ENCODE measurements at places on chromosomes 12 and 14.

DNA sequence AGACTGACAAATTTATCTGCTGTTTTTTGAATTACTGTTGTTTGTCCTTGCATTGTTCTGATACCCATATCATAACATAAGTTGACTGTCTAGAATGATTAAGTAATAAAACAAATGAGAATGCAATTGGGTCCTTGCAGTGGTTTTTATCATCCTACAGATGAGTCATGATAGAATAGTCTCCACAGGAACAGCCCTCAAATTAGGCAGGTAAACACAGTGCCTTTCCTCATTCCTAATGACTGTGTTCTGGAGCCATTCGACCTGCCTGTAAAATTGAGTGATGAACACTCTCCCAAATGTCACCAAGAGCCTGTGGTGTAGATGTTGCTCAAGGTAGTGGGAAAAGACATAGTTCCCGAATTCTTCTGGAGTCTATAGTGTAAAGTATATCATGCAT lies 12.3 kb downstream of the NKX2-8 start:
- no peak for DNase-seq

- DNase-seq: no peak
Measured at GRCh38 chr12:2129076-2129475, 76.3 kb downstream of the CACNA1C start.

DNA sequence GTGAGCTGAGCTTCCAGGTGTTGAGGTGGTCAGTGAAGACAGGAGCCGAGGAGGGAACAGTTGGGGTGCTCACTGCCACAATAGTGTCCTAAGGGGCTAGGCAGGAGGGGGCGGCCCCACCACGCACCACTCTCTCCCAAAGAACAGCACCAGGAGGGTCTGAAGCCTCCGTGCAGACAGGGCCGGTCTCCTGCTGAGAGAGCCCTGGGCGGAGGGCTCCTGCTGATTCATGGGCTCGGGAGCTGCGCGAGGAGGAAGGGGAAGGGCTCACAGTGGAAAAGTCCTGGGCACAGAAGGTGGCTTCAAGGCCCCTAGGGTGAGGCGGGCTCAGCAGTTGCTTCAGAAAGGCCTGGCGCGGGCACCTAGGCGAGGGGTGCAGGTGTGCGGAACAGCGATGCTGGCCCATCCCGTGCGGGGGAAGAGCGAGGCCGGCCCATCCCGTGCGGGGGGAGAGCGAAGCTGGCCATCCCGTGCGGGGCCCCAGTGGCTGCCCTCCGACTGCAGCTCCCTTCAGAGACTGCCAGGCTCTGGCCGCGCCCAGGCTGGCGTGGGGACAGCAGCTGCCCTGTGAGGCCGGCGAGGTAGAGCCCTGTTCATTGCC lies 176.7 kb downstream of the ADGRD1 start:
- DNase-seq: no peak

DNA sequence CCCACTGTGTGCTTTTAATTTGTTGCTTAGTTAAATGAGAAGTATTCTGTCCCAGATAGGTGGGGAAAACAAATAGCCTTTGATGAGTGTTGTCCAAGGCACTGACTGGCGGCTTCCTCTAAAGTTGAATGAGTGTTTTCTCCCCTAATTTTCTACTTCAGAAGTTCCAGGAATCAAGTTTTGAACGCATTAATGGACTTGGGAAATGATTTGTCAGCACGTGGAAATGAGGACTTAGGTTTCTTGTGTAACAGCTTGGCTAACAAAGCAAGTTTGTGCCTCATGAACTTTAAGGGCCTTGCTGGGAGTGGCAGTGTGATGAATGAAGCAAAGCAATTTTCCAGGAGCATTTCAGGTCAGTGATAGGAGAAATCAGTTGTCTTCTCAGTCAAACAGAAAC lies 56.9 kb downstream of the LIN52 start:
- no peak for DNase-seq

- DNase-seq: no peak
Measured at GRCh38 chr14:102901633-102902032, 20.8 kb upstream of the AMN start.

GRCh38 chr12:106508966-106509365 lies 73.8 kb upstream of the RFX4 start:
- DNase-seq: no peak

- no peak for DNase-seq
Measured at GRCh38 chr14:33307691-33308251, 369.1 kb downstream of the NPAS3 start.

DNA sequence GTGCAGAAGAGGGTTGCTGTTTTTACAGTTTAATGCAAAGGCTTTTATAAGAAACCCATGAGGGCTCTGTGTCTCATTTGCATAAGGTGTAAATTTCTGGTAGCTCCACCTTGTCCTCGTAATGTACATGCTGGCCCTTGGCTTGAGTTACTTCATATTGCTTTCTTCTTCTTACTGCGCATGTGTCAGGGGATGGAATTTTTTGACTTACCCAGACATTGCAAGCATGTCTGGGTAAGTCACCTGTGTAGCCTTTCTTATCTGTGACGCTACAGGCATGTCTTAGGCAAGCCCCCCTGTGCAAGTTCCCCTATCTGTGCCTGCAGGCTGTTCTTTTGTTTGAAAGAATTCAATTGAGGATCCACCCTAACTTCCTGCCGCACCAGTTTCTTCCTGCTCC lies 274.2 kb downstream of the ETNK1 start:
- DNase-seq: no peak

- no peak for DNase-seq
Measured at GRCh38 chr14:25011095-25011494, 38.9 kb downstream of the STXBP6 start.

- DNase-seq: peak; percentile 97
Measured at GRCh38 chr12:131894313-131894860, at the start of gene ULK1. Gene ULK1, plus strand, starts transcription at chr12:131894622. Its CDS starts 380 bp downstream, at chr12:131895002.

DNA sequence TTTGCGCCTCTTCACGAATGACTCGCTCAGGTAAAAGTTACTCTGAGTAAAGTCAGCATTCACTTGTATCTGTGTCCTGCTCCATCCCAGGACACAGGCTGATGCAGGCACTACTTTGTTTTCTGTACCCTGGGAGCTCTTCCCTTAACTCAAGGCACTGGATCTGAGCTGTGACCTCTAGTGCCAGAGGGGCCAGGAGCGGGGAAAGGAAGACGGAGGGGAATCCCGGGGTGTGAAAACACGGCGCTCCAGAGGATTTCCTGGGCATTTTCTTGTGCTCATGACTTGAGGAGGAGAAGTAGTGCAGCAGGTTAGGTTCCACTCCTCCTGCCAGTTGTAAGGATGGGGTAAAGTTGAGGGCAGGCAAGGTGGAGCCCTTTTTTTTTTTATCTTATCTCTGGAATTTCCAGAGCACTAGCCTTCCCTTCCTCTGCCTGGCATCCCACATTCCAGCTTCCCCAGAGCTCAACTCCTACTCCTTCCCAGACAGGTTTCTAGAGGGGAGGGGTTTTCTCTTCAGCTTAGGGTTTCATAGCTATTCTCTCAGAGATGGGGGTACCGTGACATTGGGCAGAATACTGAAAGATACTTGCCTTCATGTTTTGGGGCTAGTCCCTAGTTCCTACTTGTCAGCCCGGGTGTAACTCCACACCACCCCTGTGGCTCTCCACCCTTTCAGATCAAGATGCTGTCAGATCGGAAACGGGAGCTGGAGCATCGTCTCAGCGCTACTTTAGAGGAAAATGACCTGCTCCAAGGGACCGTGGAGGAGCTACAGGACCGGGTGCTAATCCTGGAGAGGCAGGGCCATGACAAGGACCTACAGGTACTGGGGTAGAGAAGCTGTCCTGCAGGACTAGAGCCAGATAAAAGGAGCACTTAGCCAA lies 52.3 kb downstream of the RAB35 start:
- DNase-seq: no peak

DNA sequence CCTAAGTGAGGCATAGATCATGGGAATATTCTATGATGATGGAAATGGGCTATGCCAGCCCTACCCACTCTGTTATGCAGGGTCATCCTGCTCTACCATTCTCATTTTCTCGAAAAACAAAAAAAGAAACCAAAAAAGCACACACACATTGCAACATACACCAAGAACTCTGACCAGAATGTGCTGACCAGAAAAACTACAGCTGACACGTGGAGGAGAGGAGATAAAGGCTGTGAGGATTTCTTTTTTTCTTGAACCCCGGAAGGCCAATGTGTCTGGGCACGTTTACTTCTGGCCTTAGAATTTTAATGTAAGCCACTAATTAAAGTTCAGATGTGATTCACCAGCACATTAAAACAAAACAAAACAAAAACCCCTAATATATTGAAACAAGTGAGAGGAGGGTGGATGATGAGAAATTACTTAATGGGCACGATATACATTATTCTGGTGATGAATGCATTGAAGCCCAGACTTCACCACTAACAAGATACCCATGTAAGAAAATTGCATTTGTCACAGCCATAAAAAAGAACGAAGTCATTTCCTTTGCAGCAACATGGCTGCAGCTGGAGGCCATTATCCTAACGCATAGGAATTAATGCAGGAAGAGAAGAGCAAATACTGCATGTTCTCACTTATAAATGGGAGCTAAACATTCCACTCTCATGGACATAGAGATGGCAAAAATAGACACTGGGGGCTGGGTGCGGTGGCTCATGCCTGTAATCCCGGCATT lies 66.3 kb upstream of the PLEKHG3 start:
- DNase-seq: no peak

DNA sequence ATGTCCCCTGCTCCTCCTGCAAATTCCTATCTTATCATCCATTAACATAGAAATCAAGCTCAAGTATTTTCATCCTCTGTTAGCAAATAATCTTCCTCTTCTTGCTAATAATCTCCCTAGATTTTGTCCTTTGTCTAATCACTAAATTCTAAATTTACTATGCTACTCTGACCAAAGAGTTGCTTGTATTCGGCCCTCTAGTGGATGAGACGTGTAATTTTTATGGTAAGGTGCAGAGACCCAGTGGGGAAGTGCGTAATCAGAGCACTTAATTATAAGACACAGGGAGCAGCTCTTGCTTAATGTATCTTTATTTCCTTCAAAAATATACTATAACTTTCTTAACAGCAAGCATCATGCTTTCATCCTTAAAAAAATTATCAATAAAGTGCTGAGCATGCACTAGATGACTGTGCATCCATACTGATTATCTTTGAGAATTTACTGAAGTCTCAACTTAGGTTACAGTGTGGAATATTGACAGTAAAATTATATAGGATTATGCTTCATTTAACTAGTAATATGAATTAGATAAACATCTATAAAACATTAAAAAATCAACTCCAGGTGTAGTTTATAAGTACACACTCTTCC lies 212.6 kb downstream of the SLC16A7 start:
- no peak for DNase-seq

- DNase-seq: no peak
Measured at GRCh38 chr12:73421832-73422231, 1115.8 kb upstream of the ATXN7L3B start.

GRCh38 chr12:124477107-124477915 lies 90.1 kb downstream of the NCOR2 start:
- peak; percentile 23 for DNase-seq

DNA sequence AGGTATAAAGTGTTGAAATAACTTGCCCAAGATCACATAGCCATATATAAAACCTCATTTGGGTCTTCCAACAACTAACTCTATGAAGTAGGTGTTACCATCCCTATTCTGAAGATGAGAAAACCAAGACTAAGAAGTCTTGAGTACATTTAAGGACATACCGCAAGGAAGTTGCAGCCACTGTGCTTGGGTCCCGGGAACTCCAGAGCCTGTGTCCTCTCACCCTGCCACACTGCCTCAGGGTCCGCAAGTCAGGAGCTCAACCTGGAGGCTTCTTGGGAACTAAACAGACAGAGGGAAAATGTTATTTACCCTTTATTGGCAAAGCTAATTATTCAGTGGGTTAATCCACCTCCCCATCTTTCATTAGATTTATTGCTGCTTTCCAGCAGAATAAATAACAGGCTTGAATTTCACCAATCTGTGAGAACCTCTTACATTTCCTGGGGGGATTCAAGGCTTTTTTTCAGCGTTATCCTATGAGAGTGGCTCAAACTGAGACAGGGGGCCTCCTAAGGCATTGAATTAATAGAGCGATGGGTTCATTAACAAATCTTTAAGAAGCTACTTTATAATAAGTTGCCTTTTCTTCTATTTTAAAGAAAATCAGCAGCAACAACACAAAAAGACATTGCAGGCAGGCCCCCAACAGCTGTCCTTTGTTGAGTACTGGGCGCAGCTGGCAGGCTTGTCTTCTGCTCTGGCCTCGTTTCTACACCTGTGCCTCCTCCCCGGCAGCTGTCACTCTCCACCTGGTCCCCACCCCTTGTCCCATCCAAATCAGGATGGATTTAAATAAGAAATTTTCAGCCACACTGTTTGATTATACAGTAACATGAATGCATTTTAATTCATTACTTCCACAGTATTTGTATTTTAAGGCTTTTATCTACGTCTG lies 25.3 kb downstream of the PHLDA1 start:
- DNase-seq: no peak

DNA sequence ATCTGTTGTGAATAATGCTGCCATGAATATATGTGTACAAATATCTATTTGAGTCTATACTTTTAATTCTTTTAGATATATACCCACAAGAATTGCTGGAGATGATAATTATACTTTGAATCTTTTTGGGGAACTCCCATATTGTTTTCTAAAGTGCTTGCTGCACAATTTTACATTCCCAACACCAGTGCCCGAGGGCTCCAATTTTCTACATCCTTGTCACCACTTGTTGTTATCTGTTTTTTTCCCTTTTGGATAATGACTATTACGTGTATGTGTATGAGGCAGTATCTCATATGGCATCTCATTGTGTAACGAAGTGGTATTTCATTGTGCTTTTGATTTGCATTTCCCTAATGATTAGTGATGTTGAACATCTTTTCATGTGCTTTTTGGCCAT lies 127.1 kb downstream of the SUDS3 start:
- no peak for DNase-seq

DNA sequence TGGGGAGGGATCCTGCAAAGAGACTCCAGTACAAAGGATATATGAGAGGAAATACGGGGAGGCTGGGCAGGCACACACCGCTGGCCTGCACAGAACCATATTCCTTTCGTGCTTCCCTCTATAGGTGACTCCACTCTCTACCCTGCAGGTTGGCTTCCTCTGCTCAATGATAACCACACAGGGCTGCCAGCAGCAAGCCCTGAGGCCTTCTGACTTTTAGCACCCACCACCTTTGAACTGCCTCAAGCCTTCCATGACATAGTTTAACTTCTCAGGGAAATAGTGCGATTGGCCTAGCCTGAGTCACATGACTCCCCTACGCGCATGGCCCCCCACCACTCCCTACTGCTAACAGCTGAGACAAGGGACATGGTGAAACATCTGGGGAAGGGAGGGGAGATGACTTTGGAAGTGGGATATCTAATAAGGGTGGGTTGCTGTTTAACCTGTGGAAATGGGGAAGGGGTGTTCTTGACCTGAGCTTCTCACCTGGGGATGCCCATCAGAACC lies 3.0 kb upstream of the FOXN3 start:
- no peak for DNase-seq

GRCh38 chr14:65783576-65783975 lies 371.0 kb downstream of the FUT8 start:
- no peak for DNase-seq

All from pancreas (tissue), 10 donors.